CD14-positive monocyte (primary cell): ENCODE measurements at places on chromosomes 12 and 14. TPM values are rescaled to one million over a fixed set of nuclear protein-coding genes. Genes with fewer than 3 reads are reported as not detected.

Gene PRPH
- polyA plus RNA-seq, result not detected

Gene KERA
- not detected in 2 replicates for polyA plus RNA-seq

DNA sequence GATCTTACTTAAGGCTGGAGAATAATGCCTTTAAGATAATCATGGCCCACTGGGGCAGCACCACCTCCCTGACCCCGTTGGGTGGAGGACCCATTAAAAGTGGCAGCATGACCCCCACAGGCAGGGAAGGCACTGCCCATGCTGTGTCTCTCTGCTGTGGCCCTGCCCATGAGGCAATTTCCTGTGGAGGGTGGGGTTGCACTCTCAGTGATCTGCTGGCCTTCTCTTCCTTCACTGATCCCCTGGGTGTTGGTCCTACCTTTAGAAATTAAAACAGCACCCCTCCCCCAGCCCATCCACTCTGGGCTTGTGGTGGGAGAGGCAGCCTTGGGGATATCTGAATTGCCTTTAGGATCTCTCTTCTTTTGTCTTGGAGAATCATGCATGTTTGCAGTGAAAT lies 17.3 kb downstream of the KLRK1 start:
- H3K36me3 ChIP-seq, result no peaks in the 10 kb centered on the region
- peak overlapping the region; percentile 38 for H3K27ac ChIP-seq
- DNase-seq, result peak; percentile 9
- H3K27me3 ChIP-seq, result no peaks in the 10 kb centered on the region

- no peaks in the 10 kb centered on the region for H3K27me3 ChIP-seq
- DNase-seq, result no peak
- no peaks in the 10 kb centered on the region for H3K4me1 ChIP-seq
- no peaks in the 10 kb centered on the region for H3K36me3 ChIP-seq
Observed at GRCh38 chr14:78666336-78667056, 496.3 kb downstream of the NRXN3 start.

Gene TAS2R30
- polyA plus RNA-seq, result 0.05 TPM in 1 of 2 replicates, not detected in the other

Gene NGB
- not detected for polyA plus RNA-seq

DNA sequence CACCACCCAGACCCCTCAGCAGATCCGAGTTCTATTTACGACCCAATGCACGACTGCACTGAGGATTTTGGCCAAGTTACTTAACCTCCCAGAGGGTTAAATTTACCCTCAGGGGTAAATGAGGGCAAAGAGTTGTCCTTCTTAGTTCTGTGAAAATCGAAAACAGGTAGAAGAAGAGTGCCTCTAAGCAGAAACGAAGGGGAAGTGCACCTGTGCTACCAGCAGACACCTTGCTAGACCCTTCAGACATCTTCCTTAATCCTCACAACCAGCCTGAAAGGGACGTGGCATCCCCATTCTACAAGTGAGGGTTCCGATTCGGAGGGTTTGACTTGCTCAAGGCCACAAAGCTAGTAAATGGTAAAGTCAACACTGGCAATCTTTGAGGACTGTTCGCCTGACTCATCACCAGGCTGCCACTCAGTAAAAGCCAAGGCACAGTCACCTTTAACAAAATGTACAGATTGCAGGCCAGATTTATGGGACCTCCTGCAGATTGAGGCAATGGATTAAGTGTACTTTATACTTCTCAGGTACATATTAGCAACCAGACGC lies 1.6 kb downstream of the GSG1 start:
- peaks cover 58% of the 10 kb centered on the region for H3K4me1 ChIP-seq
- DNase-seq, result peak; percentile 78
- peak overlapping the region; percentile 98 for H3K27ac ChIP-seq
- H3K27me3 ChIP-seq, result no peaks in the 10 kb centered on the region
